Endodermal cell (in vitro differentiated cells): ENCODE measurements at places on chromosomes 7 and 10. TPM values are rescaled to one million over a fixed set of nuclear protein-coding genes. Genes with fewer than 3 reads are reported as not detected.

XRCC2 gene
- total RNA-seq: 17.0 and 18.4 TPM in 2 replicates

WEE2 gene
- not detected in 2 replicates for total RNA-seq

AZGP1 gene
- not detected in 2 replicates for total RNA-seq

OR2A5 gene
- total RNA-seq: not detected in 3 replicates

GLCCI1 gene
- 44.3 to 49.7 TPM (median 44.6 TPM) in 3 replicates for total RNA-seq

SUN1 gene
- 124 and 133 TPM in 2 replicates for total RNA-seq

CYP2C19 gene
- total RNA-seq: 0.22 TPM in 1 of 2 replicates, not detected in the other

GNGT1 gene
- 0.11 and 0.22 TPM in 2 replicates for total RNA-seq

OPN1SW gene
- total RNA-seq: not detected in 2 replicates

CPXM2 gene
- total RNA-seq: 1.2 to 1.9 TPM (median 1.7 TPM) in 3 replicates

NODAL gene
- total RNA-seq: 71.0 and 88.6 TPM in 2 replicates

TMUB1 gene
- 48.1 and 48.4 TPM in 2 replicates for total RNA-seq

PON1 gene
- not detected in 3 replicates for total RNA-seq

CYP17A1 gene
- not detected in 2 replicates for total RNA-seq

ZPBP gene
- total RNA-seq: not detected in 2 replicates

HSPA12A gene
- 9.0 and 13.9 TPM in 2 replicates for total RNA-seq

TCAF2 gene
- 0.11 TPM in 1 of 2 replicates, not detected in the other for total RNA-seq

LIPM gene
- not detected in 2 replicates for total RNA-seq

PARG gene
- total RNA-seq: 60.0 and 66.3 TPM in 2 replicates

TFR2 gene
- total RNA-seq: 2.1 to 3.2 TPM (median 3.1 TPM) in 3 replicates

PLPP4 gene
- total RNA-seq: 11.8 and 14.4 TPM in 2 replicates

MYL10 gene
- total RNA-seq: not detected in 2 replicates

LYZL1 gene
- not detected in 2 replicates for total RNA-seq

FAM237B gene
- not detected in 3 replicates for total RNA-seq

SLC13A4 gene
- total RNA-seq: 1.8 and 2.8 TPM in 2 replicates

MACROH2A2 gene
- total RNA-seq: 165 and 177 TPM in 2 replicates

PPP1R17 gene
- total RNA-seq: not detected in 3 replicates
